ENCODE measurements at places on chromosomes 11 and 22.
A peak's percentile ranks its signal among the peaks of the same experiment; 100 is the strongest.

- DNase-seq, result peak; percentile 5
Observed at GRCh38 chr22:36180038-36180880, 19.7 kb upstream of the APOL3 start.

GRCh38 chr22:41528132-41528766 lies 16.0 kb downstream of the POLR3H start:
- DNase-seq, result no peak

DNA sequence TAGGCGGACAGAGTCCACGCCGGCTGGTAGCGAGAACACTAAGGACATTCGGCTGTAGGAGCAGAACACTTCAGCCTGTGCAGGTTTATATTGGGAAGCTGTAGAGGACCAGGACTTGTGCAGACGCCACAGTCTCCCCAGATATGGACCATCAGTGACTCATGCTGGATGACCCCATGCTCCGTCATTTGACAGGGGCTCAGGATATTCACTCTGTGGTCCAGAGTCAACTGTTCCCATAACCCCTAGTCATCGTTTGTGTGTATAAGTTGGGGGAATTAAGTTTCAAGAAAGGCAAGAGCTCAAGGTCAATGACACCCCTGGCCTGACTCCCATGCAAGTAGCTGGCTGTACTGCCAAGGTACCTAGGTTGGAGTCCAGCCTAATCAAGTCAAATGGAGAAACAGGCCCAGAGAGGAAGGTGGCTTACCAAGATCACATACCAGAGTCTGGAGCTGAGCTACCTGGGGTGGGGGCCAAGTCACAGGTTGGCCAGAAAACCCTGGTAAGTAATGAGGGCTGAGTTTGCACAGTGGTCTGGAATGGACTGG lies 17.2 kb downstream of the P2RY2 start:
- no peak for DNase-seq

- peak; percentile 92 for DNase-seq
Observed at GRCh38 chr11:45354976-45355705, 69.0 kb upstream of the SYT13 start.

GRCh38 chr22:46774253-46774979 lies 12.0 kb downstream of the TBC1D22A start:
- DNase-seq, result no peak

DNA sequence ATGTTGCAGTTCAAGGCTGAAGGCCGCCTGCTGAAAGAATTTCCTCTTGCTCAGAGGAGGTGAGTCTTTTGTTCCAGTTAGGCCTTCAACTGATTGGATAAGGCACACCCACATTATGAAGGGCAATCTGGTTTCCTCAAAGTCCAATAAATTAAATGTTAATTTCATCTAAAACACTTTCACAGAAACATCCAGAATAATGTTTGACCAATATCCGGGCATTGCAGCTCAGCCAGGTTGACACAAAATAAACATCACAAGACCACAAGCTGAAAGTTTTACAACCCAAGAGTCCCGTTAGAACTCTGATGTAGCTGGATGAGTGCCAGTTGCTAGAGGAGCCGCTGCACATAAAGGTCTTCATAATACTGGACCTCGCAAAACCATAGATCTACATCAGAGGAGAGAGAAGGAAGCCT lies 64.9 kb upstream of the EED start:
- DNase-seq, result no peak

DNA sequence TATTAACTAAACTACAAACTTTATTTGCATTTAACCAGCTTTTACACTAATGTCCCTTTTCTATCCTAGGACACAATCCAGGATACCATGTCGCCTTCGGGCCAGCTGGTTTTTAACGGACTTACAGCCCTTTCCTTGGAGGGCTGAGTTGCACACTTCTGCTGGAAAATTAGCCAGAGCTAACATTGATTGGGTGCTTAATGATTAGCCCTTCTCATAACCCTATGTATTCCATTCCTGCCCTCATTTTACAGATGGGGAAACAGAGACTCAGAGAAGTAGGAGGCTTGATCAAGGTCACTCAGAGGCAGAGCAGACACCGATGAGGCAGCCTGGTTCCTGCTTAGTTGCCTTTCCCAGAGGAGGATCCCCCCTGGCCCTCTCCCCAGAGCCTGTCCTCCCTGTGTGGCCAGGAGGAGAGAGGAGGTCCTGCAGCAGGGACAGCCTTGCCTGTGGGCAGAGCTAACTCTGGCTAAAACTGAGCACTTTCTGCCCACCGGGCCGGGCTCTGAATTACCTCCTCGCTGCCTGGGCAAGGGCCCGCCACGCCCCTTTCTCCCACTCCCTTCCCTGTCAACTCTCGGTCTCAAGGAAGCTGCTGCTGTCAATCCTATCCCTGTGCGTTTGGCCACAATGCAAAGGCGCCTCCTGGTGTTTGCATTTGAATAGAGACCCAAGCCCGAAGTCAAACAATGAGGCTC lies 59.6 kb upstream of the PAX6 start:
- DNase-seq, result peak; percentile 13

DNA sequence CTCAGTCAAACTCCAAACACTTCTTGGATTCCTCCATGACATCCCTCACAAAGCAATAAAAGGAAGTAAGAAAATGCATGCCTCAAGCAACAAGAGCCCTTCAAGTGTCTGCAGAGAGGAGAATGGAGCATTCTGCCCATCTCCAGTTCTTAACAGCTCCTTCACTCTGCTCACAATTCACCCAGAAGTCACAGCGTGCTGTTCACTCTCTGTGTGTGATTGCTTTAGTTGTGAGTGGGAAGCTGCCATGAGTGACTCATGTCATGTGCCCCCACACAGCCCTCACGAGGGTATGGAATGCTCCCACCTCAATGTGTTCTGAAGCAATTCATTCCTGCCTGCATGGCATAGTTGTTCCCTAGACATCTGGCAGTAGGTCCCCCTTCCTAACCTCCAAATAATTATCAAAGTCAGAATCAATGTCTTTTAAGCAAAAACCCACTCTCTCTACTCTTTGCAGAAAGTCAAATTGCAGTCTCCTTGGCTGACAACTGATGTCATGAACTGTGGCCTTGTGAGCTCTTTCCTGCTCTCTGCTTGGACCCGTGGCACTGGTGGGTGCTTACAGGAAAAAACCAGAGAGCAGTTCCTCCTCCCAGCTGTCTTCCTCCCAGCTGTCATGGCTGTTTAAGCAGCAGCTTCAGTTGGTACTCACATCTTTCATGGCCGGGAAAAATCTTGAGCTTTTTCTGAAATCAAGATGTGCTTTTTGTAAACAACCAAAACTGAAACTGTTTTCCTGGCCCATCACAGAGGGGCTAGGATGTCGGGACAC lies 112.1 kb upstream of the SPON1 start:
- no peak for DNase-seq

GRCh38 chr11:2466869-2467694 lies 22.3 kb downstream of the KCNQ1 start:
- DNase-seq, result no peak

- no peak for DNase-seq
Observed at GRCh38 chr11:109958131-109958820, 134.9 kb upstream of the ZC3H12C start.

DNA sequence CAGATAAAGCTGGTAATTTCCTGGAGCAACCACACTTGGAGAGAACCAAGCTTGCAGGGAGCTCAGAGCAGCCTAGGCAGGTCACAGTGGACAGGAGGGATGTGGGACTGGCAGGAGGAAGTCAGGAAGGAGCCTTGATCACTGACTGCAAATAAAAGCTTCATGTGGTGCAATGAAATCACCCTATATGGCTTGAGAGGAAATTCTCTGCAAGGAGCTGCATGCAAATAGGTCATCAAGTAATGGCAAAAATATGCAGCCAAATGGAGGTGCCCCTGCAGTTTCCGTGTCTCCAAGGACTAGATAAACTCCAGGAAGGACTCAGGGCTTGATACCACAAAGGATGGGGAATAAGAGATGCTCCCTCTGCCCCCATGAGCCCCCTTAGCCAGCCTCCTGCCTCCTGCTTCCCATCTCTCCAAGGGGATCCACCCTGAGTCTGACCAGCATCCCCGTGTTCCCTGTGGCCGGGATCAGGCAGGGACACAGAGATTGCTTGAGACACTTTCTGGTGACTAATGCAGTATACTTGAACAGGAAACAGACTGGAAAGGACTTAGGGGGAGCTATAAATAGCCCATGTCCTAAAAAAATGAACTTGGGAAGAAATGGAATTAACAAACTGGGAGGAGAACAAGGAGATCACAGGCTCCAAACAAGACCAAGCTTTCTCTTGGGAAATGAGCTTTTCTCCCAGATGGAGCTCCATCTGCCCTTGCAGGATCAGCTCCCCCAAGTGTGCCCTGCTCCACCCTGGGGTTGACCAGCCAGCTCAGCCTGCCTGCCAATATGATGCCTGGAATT lies 23.9 kb upstream of the MICAL2 start:
- DNase-seq, result no peak

DNA sequence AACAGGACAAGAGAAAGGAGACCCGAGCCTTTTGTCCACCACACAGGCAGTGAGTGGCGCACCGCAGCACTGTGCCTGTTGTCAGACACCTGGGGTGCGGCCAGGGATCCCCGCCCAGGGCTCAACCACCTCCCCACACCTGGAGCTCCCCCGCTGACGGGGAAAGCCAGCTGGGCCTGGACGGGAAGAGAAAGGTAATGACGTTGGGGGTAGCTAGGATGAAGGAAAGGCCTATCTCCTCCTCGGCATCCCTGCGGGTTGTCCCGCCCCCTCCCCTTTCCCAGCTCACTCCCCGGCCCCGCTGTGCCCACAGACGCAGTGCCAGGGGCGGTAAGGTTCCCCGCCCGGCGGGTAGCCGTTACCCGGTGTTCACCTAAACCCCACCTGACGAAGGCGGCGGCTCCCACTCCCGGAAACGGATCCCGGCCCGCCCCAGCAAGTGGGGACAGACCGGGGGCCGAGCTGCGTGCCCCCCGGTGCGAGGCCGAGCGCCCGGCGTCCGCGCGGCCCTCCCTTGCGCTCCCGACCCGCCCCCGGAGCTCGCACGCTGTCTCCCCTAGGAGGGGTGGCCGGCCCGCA lies 495 bp downstream of the HYOU1 start:
- peak; percentile 45 for DNase-seq
